ENCODE measurements at places on chromosomes 4 and X. TPM values are rescaled to one million over a fixed set of nuclear protein-coding genes. Genes with fewer than 3 reads are reported as not detected.

Gene SPCS3
- total RNA-seq = 144 TPM

Gene SH3RF1
- total RNA-seq = 30.6 TPM

Gene RNF113A
- 8.6 TPM for total RNA-seq

Gene GPR82
- total RNA-seq = not detected

Gene FAM241A
- total RNA-seq = 0.51 TPM

Gene ALB
- total RNA-seq = 1,006 TPM

Gene GAGE12J
- not detected for total RNA-seq

Gene FSTL5
- 0.08 TPM for total RNA-seq

Gene AWAT2
- total RNA-seq = not detected

Gene FGF16
- total RNA-seq = not detected

Gene PGAM4
- not detected for total RNA-seq

Gene GAGE1
- not detected for total RNA-seq

Gene SYNPO2
- total RNA-seq = 2.3 TPM

Gene TLR2
- 3.3 TPM for total RNA-seq

Gene FAT4
- total RNA-seq = 1.0 TPM

- peak; percentile 64 for DNase-seq
These were observed 10.5 kb downstream of the PTTG2 start for GRCh38 chr4:37970702-37971101.

DNA sequence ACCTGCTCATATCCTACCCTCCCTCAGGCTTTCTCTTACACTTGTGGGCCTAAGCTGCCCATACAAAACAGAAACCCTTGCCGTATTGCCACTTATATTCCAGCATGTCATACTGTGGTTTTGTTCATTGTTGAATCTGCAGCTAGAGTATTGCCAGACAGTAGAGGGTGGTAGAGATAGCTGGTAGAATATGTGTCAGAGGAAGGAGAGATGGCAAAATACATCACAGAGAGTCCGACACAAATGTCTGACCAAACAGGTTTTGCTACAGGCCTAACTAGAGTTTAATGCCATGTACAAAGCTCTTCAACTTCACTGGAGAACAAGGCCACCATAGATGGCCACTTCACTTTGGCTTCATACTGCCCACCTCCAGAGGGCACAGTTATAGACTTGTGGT lies 160.1 kb downstream of the EFHC2 start:
- DNase-seq = no peak

DNA sequence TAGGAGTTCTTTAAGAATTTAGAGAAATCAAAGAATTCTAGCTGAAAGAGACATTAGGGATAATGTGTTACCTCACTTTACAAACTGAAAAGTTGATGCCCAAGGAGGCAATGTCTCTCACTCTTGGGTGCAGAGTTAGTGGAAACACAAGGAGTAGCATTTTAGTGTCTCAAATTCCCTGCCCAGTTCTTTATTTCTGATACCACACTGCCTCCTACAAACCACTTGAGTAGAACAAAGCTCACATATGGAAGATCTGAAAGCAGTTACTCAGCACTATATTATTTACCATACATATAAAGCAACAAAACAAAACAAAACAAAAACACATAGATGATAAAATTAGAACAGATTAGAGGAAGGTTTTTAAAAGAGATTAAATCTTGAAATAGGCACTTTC lies 124.2 kb downstream of the REELD1 start:
- DNase-seq = no peak

GRCh38 chrX:40908857-40909475 lies 173.6 kb upstream of the MED14 start:
- no peak for DNase-seq

GRCh38 chr4:78749258-78749971 lies 26.7 kb upstream of the BMP2K start:
- DNase-seq = no peak

GRCh38 chr4:1846580-1846979 lies 9.4 kb downstream of the LETM1 start:
- DNase-seq = no peak

- no peak for DNase-seq
These were observed 772.5 kb upstream of the PRKX start for GRCh38 chrX:4485912-4486311.

DNA sequence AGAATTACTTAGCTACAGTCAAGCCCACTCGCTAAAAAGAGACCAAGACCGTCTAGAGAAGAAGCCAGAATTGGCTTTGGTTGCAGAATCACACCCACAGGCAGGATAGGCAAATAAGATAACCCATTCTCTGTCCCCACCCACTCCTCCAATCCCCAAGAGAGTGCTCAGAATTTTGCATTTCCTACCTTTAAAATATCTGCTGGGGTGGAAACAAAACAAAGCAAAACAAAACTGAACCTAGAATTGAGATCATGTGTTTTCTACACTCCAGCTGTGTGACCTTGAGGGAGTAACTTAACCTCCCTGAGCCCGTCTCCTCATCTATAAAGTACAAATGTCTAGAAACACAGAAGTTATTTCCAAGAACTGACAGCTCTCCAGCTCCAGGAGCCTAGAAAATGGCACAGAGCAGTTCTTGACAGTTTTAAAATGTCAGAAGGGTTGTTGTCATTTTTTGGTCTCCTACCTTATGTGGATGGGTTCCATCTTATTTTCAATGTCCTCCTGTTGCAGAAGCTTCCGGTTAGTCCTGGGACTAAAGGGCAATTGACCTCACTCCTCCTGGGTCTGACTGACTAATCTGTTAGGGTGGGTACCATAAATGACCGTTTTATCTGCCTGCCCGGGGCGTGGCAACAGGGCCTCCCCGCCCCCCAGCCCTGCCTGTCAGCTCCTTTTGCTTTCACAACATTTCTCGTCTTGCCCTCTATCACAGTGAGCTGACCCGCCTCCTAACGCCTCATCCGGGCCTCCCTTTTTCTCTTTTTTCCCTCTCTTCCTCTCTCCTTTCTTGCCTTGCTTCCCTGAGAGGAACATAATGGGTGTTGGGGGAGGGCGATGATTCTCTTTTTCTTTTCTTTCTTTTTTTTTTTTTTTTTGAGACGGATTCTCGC lies 114.0 kb downstream of the RBM47 start:
- DNase-seq = no peak

DNA sequence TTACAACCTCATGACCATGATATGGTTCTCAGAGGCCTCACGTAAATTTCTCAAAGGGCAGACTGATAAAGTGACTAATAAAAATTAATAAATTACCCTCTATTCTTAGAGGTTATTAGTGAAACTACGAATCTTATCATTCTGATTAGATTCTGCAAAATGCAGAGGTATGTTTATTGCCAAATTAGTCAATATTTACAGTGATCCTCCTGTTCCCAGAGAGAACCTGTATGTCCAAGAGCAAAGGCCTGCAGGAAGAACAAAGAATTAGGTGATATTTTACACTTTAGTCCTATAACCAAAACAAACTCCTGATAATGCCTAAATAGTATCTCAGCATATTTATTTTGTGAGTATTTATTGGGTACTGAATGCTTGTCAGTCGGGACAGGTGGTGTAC lies 58.1 kb downstream of the FAM13A start:
- no peak for DNase-seq

DNA sequence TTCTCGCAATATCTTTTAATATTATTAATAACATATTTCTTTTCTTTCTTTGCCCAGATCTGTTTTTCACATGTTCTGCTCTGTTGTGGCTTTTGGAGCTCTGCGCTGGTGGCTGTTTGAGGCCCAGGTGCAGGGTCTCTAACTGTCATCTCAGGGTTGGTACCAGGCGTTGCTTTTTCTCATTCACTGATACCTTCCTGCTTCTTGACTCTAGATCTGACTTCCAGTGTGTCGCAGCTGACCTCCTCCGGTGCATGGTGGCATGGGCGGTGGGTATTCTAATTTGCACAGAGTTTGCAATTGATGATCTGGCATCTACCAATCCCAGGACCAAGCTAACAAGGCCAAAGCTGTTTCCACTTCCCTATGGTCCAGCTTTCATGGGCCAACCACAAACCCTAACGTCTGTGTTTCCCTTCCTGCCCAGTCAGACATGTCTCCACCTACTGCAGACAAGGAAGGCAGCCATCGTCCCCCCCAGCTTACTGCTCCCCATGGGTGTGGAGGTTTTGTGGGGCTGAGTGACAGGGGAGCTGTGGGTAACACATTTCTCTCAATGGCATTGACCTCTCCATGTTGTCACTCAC lies 25.2 kb downstream of the LETM1 start:
- no peak for DNase-seq

DNA sequence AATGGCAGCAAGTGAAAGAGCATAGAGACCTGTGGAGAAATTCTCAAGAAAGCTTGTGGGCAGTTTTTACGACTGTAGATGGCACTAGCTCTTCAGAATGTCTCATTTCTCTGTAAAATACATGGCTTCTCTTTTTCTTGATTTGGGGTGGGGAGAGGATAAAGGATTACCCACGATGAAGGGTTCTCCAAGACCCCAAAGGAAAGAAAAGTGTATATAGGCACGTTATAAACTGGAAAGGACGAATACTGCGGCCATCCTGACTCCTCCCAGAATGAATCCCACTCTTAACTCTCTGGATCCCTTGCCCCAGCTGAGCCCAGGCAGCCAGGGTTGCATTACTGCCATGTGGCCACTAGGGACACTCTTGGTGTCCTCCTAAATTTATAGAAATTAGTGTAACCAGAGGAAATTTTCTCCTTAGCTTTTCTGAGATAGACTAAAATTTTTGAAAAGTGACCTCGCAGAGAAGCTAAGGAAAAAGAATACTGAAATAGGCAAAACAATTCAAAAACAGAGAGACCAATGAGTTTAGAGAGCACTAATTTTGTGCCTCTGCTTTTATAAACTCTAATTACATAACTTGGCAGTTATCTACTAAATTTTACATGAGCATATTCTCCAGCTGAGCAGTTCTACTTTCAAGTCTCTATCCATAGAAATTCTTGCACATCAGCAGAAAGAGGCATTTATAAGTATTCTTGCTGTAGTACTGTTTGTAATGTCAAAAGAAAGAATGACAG lies 37.8 kb upstream of the PCDH19 start:
- DNase-seq = peak; percentile 3

DNA sequence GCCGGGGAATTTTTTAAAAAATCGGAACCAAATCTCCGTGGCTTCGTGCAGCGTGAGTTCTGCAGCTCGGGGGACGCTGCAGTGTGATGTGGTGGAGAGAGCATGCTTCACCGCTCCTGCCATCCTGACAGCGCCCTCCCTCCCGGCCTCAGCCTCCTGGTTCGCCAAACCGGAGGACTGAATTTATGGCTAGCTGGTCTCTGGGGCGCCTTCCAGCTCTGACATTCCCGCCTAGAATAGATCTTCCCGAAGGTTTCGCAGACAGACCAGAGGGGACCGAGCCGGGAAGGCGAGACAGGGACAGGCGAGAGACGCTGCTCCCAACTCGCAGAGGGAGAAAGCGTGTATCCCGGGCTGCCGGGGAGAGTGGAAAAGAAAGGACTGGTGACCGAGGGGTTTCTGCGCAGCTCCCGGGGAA lies 25.9 kb downstream of the HOPX start:
- DNase-seq = no peak

GRCh38 chrX:154457491-154458115 lies 478 bp upstream of the PLXNA3 start:
- peak; percentile 75 for DNase-seq

- no peak for DNase-seq
These were observed 303.5 kb downstream of the MID1IP1 start for GRCh38 chrX:39104745-39105144.

DNA sequence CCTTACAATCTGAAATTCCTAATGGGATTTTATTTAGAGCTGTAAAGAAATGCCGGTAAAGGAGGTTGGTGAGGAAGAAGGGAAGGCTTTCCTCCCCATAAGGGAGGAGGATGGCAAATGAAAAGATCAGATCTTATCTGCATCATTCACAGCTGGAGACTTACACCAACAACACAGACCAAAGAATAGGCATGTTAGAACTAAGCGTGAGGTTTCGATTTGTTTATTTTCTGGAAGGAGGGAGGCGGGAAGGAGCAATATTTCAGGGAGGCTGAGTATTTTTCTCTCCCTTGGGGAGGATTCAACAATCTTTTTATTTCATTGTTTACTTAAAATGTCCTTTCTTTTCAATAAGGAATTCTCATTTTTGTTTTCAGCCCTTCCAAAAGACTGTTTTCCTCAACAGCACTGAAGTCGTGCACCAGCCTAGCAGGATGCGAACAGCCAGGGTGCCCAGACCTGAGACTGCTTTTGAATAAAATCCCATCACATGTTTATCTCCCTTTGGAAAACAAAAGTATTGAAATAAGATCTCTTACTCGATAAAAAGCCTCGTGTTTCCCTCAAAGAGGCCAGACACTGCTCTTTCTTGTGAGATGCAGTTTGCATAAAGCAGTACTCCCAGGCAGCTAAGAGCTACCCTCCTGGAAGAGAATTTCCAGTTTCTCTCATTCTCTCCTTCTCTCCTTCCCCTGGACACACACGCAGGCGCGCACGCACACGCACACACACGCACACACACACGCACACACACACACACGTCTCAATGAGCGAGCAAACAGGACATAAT lies 236.1 kb downstream of the MGST2 start:
- no peak for DNase-seq

DNA sequence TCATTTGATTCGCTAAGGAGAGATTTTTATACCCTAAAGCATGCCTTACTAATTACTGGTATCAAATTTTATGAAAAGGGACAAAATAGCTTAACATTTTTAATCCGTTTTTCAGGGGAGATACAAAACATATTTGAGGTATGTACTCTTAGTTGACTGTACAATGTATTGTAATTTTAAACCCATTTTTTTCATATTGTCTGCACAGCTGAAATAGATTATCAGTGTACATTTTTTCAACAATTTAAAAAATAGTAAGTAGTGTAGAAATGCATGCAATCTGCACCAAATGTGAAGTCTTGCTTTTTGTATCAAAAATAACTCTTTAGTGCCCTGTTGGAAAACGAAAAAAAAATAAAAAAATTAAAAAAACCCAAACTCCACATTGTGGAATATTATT lies 82.2 kb downstream of the TENM3 start:
- no peak for DNase-seq

- DNase-seq = no peak
These were observed 38.2 kb downstream of the NHS start for GRCh38 chrX:17413228-17413627.

DNA sequence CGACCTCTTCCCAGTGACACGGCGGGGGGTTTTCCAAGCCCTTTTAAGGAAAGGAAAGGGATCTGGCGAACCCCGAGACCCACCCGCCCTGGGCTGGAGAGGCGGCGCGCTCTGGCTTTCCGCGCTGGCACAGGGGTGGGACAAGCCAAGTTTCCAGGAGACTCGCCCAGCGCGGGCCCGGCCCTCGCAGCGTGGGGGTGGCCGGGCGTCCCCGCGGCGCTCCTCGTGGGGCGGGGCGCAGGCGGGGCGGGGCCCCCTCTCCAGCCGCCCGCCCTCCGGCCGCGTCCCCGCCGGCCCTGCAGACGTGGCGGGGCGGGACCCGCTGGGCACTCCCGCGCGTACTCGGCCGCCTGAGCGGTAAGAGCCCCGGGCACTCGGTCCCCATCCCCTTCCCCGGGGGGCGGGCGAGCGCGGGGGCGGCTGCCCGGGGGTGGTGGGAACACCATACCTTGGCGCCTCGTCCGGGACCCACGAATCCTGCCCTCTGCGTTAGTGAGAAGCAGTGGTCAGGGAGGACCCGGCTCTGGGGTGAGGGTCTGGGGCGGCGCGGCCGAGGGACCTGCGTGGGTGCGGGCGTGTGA lies at the start of gene FAM114A1:
FAM114A1 (plus strand) TSS at position 329 of the 581 bp plus-strand sequence. CDS start 10,273 bp downstream, outside the sequence.
- peak; percentile 85 for DNase-seq

Data from pancreas (tissue), 10 donors.